Psoas muscle (tissue), 8 donors: ENCODE measurements at places on chromosomes 3 and 15. TPM values are rescaled to one million over a fixed set of nuclear protein-coding genes. Genes with fewer than 3 reads are reported as not detected.

DNA sequence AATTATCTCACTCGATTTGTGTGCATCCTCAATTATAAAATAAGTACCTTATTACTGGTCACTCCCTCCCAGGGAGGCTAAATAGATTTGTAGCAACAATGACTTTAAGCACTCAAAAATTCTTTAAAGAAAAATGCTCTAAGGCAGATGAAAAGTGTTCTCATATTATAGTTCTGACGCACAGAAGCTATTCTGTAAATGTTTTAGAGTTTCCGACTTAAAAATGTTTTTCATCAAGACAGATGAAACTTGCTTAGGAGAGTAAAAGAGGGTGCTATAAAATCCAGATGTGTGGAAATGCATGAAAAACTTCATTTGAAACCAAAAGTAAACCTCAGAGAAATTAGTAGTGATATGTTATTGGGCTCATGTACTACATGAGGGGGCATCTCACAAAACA lies 398.4 kb upstream of the KCNMB2 start:
- DNase-seq: no peak

GRCh38 chr3:158539414-158540014 lies 31.5 kb upstream of the MLF1 start:
- DNase-seq: no peak

GRCh38 chr3:52317208-52318000 lies 1.3 kb downstream of the DNAH1 start:
- DNase-seq: peak; percentile 60

GRCh38 chr15:22806156-22806555 lies 19.7 kb downstream of the NIPA1 start:
- no peak for DNase-seq

The ATP8B4 gene
- total RNA-seq: 1.2 TPM

The HYAL3 gene
- 0.28 TPM for total RNA-seq

The SH2D7 gene
- total RNA-seq: not detected

GRCh38 chr15:77440378-77440999 lies 19.8 kb downstream of the HMG20A start:
- no peak for DNase-seq

DNA sequence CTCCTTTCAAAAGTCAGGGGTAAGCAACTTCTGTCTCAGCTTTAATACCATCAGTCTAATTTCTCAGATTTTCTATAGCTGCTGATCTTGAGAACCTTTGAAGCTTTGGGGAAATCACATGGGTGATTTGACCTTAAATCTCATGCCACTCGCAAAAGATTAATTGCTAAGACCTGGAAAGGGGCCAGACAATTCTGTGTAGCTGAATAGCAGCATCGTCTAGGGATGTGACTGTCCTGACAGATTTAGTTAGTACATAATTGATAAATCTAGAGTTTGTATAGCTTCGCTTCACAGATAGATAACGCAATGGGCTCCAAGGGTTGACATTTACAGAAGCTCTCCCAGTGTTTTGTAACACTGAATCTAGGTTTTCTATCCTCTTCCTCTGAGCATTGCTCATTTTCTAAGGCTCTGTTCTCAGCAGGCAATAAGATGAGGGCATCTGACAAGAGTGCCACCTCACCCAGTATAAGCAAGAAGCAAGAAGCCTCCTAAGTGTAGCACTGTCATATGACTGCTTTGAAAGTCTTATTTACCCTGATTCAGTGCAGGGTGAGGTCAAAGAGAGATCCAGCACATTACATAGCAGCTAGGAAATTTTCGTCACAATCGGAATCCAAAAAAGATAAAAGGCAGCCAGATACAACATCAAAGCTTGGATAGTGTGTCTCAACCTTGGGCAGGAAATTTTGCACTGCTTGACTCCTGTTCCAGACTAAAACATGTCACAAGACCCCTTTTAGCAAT lies 47.7 kb upstream of the DUT start:
- DNase-seq: no peak

GRCh38 chr3:117706037-117706436 lies 996.5 kb downstream of the TUSC7 start:
- DNase-seq: no peak

The CDHR4 gene
- not detected for total RNA-seq

GRCh38 chr3:133944181-133944580 lies 48.5 kb upstream of the RAB6B start:
- no peak for DNase-seq

GRCh38 chr15:49984436-49984835 lies 134.6 kb downstream of the ATP8B4 start:
- DNase-seq: no peak

- peak; percentile 43 for DNase-seq
These were observed 1.3 kb downstream of the INKA1 start for GRCh38 chr3:49804141-49805041.

The WNT7A gene
- not detected for total RNA-seq

GRCh38 chr3:111621535-111621934 lies 26.4 kb upstream of the ZBED2 start:
- no peak for DNase-seq

GRCh38 chr3:21398461-21398860 lies 352.5 kb downstream of the ZNF385D start:
- DNase-seq: no peak

DNA sequence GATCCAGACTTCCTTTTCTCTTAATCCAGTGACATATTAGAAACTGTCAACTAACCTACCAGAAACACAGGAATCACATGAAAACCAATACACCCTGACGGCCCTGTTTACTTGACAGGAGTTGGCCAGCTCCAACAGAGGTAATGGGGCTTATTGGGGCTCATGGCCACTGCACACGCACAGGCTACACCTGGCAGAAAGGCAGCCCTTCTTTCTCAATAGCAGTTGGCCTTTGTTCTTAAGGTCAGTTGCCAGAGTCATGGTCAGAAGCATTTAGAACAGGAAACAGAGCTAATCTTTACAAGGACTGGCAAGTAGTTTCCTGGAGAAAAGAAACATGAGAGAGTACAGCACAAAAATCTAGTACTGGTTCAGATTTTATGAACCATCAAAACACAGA lies 181.8 kb downstream of the MAGI1 start:
- no peak for DNase-seq

GRCh38 chr3:189999718-190000117 lies 121.0 kb downstream of the P3H2 start:
- no peak for DNase-seq

DNA sequence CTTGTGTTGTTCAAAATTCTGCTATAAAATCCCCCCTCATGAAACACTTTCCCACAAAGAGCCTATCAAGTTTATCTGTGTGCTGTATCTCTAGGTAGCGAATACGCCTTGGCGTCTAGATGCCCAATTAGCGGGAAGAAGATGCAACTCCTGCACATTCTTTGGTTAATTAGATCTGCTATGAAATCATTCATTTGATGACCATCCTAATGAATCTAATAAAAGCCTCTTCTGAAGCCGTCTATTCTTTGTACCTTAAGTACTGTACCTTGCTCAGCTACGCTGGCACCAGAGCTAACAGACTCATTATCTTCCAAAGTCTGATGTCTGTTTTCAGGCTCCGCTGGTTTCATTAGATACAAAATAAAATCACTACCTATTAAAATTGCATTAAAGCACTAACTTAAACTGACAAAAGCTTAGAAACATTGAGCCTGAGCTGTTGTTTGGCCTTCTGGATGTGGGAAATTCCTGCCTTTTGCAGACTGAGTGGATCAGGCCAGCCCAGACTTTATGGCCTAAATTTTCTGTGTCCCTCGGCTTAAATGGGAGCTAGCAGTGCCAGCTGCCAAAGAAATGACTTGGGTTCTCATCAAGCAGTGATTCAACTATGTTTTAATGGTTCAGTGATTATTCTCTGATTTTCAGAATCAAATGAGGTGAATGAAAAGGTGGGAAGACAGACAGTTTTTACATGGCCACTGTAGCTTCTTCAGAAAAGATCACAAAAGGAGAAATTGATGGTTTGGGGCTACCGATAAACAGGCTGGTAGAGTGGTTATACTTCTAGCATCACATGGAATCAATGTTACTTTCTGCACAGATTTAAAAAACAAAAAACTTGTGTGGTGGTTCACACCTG lies 28.4 kb upstream of the CHST2 start:
- no peak for DNase-seq

DNA sequence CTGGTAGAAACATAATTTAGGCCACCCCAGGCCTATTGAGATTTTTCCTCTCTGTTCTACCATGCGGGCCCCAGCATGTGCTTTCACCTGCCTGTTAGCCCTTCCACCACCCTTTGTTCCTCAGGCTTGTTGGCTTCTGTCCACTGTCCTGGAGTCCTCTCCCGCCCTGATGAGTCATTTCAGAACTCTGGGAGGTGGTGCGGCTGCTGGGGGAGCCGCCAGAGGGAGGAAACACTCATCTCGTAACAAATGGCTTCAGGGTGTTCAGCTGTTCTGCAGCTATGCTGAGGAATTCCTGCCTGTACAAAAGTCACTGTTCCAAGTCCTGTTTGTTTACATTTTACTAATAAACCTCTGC lies 36.3 kb downstream of the LRTM1 start:
- peak; percentile 91 for DNase-seq

DNA sequence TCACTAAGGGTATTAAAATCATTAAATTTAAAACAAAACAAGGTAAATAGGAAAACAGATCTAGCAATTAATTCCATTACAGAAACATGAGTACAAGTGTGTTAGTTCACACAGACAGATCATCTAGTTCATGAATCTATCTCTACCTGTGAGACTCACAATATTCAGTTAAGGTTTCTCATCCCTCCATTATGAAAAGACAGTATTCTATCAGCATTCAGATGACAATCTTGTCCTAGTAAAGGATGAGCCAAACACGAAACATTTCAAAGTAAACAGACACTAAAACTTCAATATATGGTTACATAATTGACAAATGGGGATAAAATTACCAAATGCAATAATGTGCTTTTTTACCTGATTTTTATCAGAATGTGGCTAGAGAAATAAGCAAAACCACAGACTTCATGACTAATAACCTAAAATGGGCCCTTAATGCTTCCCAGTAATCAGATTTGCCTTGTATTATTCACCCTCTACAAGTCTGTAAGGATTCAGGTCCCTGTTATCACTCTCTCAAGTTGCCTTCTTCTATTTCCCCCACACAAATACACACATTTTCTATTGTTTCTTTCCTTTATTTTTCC lies 126.8 kb downstream of the DLG1 start:
- no peak for DNase-seq

- no peak for DNase-seq
These were observed 10.2 kb downstream of the MRPS22 start for GRCh38 chr3:139353920-139354556.

The PRTG gene
- 0.92 TPM for total RNA-seq

The C3orf18 gene
- total RNA-seq: 17.0 TPM

DNA sequence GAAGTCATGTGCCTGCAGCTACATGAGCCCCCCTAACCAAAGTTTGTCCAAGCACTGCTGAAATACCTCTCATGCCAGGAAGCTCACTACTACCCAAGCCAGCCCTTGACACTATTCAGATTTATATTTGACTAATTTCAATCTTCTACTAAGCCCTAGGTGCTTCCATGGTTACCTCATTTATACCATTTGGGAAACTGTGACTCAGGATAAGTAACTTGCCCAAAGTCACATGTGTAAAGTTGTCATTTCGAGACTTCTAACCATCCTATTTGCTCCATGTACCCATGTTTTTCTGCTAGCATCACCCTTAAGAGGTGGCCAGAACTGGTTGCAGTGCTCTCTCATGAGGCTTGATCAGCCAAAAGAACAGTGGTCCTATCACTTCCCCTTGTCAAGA lies 20.7 kb upstream of the TIMP4 start:
- no peak for DNase-seq

The SNURF gene
- 24.7 TPM for total RNA-seq

- DNase-seq: no peak
These were observed 461 bp downstream of the COPB2 start for GRCh38 chr3:139388821-139389551.

The CHAC1 gene
- total RNA-seq: 243 TPM

- DNase-seq: no peak
These were observed 13.7 kb downstream of the TM4SF18 start for GRCh38 chr3:149319750-149320149.

The CYP11A1 gene
- 0.96 TPM for total RNA-seq

The DNASE1L3 gene
- 1.3 TPM for total RNA-seq

DNA sequence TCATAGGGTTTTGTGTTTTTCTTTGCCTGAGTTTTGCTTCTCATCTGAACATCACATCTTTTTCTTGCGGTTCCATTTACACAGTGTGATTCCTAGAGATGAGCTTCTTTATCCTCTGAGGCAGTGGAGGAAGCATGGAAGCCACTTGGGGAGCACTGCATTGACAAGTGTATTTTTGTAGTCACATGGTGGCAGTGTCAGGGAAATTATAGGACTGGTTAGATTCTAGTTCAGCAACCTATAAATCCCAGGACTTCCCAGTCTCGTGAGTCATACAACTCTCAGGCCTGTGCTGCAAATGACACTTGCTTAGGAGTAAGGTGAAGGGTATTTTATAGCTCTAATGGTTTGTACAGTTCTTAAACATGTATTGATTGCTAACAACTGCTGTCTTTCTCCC lies 58.4 kb downstream of the RBM6 start:
- no peak for DNase-seq

DNA sequence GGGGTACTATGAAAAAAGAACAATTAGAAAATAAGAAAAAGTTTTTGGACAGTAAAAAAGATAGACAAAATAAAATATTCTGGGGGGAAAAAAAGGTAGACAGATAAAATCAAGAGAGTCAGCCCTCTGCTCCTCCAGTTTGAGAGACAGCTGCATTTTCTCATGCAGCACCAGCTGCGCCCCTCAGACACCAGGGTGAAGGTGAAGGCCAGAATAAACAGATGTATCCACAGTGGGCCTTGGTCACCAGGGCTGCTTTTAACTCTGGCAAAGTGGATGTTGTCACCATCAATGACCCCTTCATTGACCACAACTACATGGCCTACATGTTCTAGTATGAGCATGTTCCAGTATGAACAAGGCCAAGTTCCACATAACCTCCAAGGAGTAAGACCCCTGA lies 13.9 kb upstream of the RNF7 start:
- DNase-seq: no peak

DNA sequence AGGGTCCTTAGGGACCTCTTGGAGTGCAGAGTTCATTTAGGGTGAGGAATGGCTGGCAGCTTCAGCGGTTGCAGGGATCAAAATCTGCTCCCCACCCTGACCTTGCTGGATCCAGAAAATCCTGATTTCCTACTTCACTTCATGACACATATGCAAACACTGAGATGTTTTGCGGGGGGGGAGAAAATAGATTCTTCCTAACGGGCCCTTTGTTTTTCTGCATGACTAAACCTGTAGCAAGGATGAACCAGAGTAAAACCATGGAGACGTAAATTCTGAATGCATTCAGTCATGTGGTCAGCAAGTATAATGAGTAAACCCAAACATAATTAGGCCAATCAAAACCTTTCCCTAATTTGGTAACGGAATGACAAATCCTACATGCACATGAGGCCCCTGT lies 20.0 kb upstream of the RBP1 start:
- DNase-seq: no peak
